ENCODE measurements at places on chromosomes 6 and 20. TPM values are rescaled to one million over a fixed set of nuclear protein-coding genes. Genes with fewer than 3 reads are reported as not detected.

The SAYSD1 gene
- total RNA-seq, result 13.1 TPM

The HDGFL1 gene
- not detected for total RNA-seq

The BHLHE23 gene
- total RNA-seq, result not detected

The SNAP91 gene
- not detected for total RNA-seq

The DSP gene
- not detected for total RNA-seq

The C20orf144 gene
- total RNA-seq, result 0.29 TPM

The MYBL2 gene
- total RNA-seq, result 78.2 TPM

The FOXA2 gene
- not detected for total RNA-seq

The SLC22A16 gene
- total RNA-seq, result not detected

The ADRM1 gene
- total RNA-seq, result 123 TPM

The MRPL18 gene
- 72.9 TPM for total RNA-seq

The MPIG6B gene
- not detected for total RNA-seq

The TREM1 gene
- not detected for total RNA-seq

The GJA10 gene
- total RNA-seq, result 0.15 TPM

The CCM2L gene
- total RNA-seq, result not detected

The C6orf15 gene
- not detected for total RNA-seq

The NMBR gene
- not detected for total RNA-seq

The PRICKLE4 gene
- not detected for total RNA-seq

The KCNS1 gene
- total RNA-seq, result 0.32 TPM

The DEFB124 gene
- not detected for total RNA-seq

The NKX2-4 gene
- total RNA-seq, result not detected

The RSPH4A gene
- 0.37 TPM for total RNA-seq

The DDO gene
- total RNA-seq, result not detected

The TREM2 gene
- not detected for total RNA-seq
